ENCODE measurements at places on chromosomes 2 and 18.

GRCh38 chr2:29628108-29628745 lies 293.2 kb downstream of the ALK start:
- no peak for DNase-seq

DNA sequence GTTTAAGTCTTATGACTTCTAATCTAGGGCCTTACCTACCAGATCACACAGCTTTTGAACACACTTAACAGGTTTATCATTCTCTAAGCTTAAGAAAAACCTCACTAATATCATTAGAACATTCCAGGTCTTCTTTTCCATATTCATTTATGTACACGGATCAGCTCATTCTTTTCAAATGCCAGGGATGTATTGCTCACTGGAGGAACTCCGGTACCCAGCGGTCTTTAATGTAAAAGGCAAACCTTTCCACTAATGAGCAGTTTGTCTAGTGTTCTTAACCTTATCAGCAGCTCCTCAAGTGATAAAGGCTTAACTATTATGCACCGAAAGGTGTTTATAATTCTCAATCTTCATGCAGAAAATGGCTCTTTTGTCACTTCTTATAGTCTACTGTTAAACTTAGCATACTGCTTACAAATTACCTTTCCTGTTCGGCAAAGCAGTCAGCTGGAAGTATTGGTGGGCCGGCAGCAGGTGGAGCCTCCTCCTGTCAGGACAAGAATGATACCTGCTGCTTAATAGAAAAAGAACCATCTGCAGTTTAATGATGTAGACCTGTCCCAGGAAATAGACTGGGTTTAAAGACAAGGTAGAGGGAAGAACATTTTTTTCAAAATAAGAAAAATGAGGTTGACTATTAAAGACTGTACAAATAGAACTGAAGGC lies 142.7 kb downstream of the FIGN start:
- DNase-seq: no peak

DNA sequence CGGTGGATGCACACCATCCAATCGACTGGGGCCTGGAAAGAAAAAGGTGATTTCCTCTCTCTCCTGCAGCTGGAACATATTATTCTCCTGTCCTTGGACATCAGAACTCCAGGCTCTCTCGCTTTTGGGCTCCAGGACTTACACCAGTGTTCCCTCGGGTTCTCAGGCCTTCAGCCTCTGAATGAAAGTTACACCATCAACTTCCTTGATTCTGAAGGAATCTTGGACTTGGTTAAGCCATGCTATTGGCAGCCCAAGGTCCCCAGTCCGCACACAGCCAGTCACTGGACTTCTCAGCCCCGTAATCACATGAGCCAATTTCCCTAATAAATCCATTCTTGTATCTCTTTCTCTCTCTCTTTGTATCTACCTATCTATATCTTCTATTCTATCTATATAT lies 418.9 kb downstream of the IRS1 start:
- no peak for DNase-seq

DNA sequence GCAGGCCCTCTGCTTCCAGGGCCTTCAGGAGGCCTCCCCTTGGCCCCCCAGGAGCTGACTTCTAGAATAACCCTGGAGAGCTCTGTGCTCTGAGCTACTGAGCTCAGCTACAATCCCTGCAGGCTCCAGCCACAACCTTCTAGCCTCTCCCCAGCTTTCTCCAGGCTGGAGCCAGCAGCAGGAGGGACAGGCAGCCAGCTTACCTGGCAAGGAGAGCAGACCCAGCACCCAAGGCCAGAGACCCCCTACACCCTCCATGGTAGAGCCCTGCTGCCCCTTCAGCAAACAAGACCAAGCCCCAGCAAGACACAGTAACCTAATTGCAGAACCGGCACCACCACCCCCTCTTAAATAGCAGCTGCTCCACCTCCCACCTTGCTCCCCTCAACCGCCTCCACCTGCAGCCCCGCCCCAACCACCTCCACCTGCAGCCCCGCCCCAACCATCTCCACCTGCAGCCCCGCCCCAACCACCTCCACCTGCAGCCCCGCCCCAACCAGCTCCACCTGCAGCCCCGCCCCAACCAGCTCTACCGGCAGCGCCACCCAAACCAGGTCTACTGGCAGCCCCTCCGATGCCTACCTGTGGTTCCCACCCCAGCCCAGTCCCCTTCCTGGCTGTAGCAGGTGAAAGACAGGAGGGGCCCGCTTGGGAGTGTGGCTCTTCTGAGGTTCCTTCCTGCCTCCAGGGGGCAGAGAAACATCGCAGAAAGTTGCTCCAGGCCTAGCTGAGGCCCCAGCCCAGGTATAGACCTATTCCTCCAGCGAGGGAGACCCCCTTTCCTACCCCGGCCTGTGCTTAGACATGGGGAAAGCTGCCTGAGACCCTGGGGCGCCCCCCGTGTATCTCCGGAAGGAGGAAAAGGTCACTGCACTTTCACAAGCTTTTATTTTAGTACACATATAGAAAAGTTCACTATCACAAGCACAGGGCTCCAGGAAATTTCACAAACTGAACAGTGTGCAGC lies at the start of gene ASTL:
ASTL (minus strand) TSS at position 324 of the 967 bp plus-strand sequence; CDS start at position 258, 66 bp downstream.
- DNase-seq: no peak

- DNase-seq: no peak
Measured at GRCh38 chr2:206968134-206969086, 29.1 kb downstream of the CPO start.

DNA sequence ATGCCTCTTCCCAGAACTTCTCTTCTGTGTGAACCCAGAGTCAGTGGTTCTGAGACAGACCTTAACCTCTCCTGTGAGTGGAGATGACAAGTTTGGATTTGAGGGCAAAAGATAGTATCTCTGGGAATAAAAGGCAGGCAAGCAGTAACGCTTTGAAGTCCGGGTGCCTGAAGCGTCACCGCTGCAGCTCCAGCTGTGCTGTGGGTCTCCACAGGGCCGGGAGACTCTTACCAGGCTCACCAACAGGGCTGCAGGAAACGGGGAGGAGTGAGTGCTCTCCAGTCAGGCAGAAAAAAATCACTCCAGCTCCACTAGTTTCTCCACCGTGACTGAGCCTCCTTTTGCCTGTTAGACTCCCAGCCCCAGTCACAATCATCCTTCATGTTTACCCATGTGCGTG lies 79.7 kb upstream of the MAP4K4 start:
- no peak for DNase-seq

DNA sequence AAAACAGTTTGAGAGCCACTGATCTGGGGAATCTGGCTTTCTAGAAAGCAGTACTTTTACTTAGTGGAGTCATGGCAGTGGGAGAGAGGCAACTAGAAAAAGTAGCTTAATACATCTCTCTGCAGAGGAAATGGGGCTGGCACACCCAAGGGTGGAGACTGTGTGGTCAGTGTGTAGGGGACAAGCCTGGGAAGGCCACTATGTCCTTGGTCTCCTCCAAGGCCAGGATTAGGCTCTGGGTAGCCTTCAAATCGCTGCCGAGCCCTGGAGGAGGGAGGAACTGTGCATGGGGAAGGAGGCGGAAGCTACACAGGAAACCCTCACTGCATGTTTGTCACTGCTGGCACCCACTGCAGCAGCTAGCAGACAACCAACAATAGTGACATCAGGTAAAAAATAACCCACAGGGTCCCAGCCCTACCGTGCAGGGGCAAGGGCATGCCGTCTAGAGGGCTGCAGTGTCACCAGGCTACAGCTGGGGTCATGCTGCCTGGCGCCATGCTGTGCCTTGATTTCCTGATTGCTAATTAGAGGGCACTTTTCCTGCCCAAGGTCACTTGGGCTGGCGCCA lies 34.8 kb downstream of the LBH start:
- DNase-seq: peak; percentile 25

GRCh38 chr2:233059797-233060500 lies at the start of gene INPP5D:
TSS of gene INPP5D (plus strand) at chr2:233060342. CDS start at chr2:233060479, 137 bp downstream.
- DNase-seq: peak; percentile 42

DNA sequence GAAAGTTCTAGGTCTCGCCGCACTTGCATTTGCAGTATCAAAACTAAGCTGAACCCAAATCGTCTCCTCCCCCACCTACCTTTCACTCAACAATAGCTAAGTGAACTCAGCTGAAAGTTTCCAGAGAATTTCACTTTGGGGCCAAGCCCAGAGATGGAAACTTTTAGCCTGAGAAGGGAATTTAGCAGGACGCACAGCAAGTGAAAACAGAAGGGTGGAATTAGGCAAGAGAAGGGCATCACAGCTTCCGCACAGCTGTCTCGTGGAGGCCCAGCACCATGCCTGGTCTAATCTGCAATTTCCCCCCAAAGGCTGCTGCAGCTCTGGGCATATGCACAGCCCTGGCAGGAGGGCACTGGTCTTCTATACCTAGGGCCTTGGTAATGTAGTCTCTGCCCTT lies 262.0 kb downstream of the TNS1 start:
- DNase-seq: no peak

DNA sequence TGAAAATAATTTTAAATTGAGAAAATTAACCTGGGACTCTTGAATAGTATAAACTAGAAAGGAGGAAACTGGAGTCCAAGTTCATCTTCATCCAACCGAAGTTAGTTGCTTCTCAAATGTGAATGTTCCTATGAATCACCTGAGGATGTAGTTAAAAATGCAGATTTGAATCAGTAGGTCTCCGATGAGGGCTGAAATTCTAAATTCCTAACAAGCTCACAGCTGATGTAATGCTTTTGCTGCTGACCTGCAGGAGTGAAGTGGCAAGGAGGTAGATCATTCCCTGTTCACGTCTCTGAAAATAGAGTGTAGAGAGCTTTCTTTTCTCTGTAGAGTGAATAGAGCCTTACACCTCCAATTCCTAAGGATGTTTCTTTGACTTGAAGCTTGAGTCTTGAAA lies 685.5 kb downstream of the CPS1 start:
- DNase-seq: no peak
